Activated CD8-positive, alpha-beta memory T cell treated with anti-CD3 and anti-CD28 coated beads for 36 hours (primary cell): ENCODE measurements at places on chromosomes 4 and X. TPM values are rescaled to one million over a fixed set of nuclear protein-coding genes. Genes with fewer than 3 reads are reported as not detected.

PAGE5 gene
- total RNA-seq: 1.6 TPM

PHKA1 gene
- 6.6 TPM for total RNA-seq

DUX4 gene
- not detected for total RNA-seq

TBX22 gene
- total RNA-seq: not detected

UGT2B7 gene
- not detected for total RNA-seq

VSIG4 gene
- not detected for total RNA-seq

ATP1B4 gene
- not detected for total RNA-seq
